ENCODE measurements at places on chromosomes 2 and 18.
A peak's percentile ranks its signal among the peaks of the same experiment; 100 is the strongest.

- DNase-seq = no peak
These were observed 38.5 kb downstream of the SH2D6 start for GRCh38 chr2:85457043-85457442.

DNA sequence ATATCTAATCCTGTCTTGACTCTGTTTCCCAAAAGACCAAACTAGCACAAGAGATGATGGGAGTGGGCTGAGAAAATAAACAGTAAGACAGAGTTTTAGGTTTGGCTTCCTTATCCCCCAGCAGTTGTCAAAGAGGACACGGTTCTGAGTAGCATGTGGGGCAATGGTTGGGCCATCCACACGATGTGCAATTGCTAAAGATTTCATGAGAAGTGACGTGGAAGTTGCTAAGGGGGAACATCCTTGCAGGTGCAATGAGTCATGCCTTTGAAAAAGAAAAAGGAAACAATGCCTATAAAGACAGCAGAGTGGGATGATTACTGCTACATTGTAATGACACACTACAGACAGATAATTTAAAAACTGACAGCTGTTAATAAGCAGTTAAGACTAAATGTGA is 1395.8 kb downstream of the LRP1B start:
- DNase-seq = no peak

- DNase-seq = no peak
These were observed 2114.1 kb upstream of the PIK3C3 start for GRCh38 chr18:39840856-39841481.

DNA sequence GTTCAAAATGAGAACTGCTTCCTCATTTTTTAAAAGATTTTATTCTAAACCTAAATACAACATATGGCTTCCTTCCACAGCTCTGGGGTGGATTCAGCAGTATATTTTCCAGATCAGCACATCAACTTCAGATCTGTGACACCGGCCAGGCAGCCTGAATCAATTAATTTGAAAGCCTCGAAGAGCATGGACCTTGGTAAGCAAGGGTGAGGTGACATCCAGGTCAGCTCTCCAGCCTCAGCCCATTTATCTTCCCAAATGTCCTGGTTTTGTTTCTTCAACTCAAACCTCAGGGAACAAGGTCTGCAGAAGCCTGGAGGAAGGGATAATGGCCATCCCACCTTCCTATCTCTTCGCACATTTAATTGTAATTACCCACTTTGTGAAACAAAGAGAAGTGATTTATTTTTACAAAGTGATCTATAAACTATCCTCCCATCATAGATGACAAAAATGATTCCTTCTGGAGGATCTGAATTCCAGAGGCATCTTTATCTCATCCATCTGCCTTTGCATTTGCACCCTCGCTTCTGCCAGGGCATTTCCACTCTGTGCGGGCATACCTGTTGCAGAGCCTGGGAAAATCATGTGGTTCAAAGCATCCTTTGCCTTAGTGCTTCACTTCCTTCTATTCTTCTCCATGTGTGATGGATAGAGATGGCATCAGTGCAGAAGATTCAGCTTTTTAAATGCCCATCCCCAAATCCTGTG is 489.0 kb upstream of the NRP2 start:
- no peak for DNase-seq

DNA sequence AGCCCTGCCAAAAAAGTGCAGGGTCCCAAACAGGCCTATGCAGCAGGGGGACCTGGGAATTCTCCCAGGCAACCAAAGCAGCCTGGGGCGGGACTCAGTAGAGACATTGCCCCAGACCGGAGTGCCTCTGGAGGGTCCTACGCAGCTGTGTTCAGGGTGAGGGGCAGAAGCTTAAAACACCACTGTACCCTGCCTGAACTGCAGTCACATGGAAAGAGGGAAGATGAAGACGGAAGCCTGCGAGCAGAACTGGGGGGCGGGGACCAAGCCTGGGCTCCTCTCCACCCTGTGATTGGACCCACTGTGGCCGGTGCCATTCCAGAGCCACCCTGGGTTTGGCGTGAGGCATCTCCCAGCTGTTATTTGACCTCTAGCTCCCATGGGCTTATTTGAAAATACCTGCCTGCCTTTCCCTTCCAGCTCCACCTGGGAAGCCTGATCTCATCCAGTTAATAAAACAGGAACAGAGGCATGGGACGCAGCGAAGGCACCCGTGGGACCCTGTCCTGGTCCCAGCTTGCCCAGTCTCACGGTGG is 183.1 kb downstream of the SMAD2 start:
- no peak for DNase-seq

GRCh38 chr2:223041527-223042109 is 10.4 kb upstream of the KCNE4 start:
- DNase-seq = peak; percentile 38

- no peak for DNase-seq
These were observed 890.6 kb upstream of the LRRTM1 start for GRCh38 chr2:81195017-81195773.

GRCh38 chr2:45700407-45701013 is 49.0 kb downstream of the PRKCE start:
- no peak for DNase-seq

DNA sequence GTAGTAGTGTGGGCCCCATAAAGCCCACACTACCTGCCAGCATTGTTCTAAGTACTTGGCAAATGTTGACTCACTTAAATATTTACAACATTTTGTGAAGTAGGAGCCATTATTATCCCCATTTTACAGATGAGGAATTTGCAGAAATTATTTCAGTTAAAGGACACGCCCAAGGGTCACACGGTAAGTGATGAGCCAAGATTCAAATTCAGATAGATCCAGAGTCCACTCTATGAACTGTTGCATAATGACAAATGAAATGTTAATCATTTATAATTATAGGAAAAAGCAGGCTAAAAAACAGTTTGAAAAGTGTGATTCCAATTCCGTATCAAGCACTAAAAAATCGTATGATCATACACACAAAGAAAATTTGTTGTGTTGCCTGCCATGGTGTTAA is 108.4 kb downstream of the MDH1 start:
- DNase-seq = no peak

DNA sequence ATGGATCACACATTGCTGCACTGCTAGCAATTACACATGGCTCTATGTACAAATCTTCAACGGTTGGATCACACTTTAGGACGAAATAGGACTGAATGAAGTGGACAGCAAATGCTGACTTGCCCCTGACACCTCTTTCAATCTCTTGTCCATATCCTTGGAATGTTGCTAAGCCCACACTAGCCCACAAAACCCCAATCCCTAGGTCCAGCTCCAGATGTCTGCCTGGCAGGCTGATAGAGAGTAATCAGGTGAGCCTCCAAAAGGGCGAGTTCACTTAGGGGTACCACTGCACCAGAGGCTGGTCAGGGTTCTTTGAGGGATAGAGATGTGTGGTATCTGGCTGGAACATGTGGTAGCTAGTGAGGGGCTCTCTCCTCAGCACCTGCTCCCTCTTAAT is 18.5 kb upstream of the FHOD3 start:
- DNase-seq = no peak
